ENCODE measurements at places on chromosomes 13 and 19.
A peak's percentile ranks its signal among the peaks of the same experiment; 100 is the strongest.

GRCh38 chr19:33445442-33446329, 72.2 kb downstream of the CEBPG start:
- no peak for DNase-seq

- DNase-seq, result no peak
These were observed 628 bp downstream of the CAPN12 start for GRCh38 chr19:38743394-38744297.

- no peak for DNase-seq
These were observed 106.0 kb downstream of the USP12 start for GRCh38 chr13:27065582-27065981.

DNA sequence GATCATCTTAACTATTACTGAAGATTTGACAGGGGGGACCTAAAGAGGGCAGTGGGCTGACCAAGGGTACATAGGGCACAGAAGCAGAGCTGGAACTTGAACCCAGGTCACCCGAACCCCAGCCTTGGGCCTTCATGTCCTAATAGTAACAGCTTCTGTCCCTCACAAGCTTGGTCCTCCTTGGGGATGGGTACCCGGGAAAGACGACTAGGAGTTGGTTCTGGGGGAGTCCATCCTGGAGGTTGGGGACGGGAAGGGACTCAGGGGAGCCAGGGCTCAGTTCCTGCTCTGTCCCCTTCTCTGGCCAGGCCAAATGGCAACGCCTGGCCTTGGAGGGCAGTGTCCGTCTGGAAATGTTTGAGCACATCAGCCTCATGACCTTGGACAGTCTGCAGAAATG, 39.6 kb upstream of the CYP4F8 start:
- DNase-seq, result no peak

DNA sequence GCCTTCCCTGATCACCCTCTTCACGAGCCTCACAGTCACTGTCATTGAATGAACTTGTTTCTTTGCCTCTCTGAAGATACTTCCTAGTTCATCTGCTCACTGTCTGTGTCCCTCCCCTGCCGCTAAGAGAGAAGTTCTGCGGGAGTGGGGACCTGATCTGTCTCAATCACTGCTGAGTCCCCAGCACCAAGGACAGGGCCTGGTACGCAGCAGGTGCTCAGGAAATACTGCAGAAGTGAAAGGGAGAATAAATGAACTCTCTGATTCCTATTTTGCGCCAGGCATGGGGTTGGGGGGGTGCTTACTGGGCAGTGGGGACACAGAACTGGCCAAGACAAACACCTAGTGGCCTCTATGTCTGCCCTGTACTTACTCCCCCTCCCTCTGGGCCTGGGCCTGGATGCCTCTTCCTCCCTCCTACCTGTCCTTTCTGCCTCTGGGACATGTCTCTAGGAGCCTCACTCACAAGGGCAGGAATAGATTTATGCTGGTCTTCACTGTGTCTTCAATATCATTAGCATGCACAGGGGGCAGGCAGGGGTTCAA, 17.5 kb downstream of the FCGBP start:
- DNase-seq, result no peak

DNA sequence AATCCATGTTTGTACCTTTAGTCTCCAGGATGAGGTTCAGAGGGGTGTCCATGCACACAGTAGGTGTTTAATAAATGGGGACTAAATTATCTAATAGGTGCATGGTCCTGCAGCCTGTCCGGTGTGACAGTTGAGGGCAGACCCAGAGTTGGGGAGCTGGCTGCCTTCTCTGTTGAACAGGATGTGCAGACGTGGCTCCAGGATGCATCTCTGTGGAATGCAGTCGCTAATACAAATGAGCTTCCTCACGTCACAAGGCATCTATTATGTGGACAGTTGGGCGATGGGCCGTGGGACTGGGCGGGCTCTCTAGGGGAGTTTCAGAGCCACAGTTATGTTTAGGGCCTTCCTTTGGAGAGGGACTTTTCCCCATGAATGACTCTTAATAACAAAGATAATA, 71.0 kb downstream of the SIPA1L3 start:
- no peak for DNase-seq

- no peak for DNase-seq
These were observed 112.8 kb downstream of the TDRD3 start for GRCh38 chr13:60509601-60510386.

DNA sequence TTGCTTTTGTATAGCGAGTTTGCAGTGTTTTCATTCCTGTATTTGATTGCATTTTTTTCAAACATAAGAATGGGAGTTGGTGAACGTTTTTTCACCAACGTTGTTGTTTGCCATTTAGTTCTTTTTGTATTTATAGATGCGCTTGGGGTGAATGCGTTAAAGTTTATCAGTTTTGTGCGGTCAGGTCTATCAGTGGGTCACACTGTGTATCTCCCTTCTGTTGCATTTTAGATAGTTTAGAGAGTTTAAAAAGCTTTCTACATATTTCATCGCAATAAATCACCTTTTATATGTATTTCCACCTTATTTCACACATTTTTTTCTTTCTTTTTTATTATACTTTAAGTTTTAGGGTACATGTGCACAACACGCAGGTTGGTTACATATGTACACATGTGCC, 16.4 kb downstream of the OR7A5 start:
- no peak for DNase-seq

DNA sequence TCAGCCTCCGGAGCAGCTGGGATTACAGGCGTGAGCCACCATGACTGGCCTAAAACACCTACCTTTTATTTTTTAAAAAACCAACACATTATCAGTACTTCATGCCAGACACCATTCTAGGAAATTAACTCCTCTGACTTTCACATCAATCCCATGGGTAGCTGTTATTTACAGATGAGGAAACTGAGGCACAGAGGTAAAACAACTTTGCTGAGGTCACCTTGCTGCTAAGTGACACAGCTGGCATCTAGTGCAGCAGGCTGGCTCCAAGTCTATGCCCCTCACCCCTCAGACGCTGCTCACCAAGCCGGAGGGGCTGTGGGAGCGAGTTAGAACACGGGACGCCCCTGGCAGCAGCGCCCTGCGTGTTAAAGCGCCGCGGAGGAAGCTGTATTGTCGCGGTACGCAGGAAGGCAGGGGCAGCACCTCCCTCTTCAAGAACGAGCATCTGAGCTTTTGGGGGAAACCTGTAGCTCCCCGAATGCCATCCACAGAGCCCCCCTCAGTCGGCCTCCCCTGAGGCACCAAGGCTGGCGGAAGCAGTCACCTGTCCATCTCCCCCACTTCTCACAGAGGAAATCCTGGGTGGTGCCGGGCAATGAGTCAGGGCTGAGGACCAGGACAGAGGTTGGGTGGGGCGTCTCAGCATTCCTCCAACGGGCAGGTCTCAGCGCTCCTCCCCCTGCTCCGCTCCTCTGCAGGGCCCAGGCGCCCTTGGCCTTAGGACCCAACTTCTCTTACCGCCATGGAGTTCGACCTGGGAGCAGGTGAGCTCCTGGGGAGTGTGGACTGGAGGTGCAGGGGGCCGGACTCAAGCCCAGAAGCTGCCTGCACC, at the start of gene C19orf33:
C19orf33 (plus strand) TSS at position 735 of the 835 bp plus-strand sequence; CDS start at position 746, 11 bp downstream.
- DNase-seq, result no peak

DNA sequence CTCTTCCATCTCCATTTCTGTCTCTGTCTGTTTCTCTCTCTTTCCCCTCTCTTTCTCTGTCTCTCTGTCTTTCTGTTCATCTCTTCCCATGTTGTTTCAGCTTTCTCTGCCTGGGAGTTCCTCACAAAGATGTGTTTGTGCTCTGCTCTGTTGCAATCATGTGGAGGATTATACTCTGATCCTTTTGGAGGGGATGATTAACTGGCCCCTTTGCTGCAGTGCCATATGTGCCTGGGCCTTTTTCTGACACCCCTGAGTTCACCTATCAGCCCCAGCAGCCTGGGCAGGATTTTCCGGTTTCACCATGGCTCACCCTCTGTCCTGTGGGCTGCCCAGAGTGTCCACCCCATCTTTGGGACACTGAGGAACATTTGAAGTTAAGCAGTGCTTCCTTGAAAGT, 9.0 kb upstream of the TEX26 start:
- DNase-seq, result no peak

DNA sequence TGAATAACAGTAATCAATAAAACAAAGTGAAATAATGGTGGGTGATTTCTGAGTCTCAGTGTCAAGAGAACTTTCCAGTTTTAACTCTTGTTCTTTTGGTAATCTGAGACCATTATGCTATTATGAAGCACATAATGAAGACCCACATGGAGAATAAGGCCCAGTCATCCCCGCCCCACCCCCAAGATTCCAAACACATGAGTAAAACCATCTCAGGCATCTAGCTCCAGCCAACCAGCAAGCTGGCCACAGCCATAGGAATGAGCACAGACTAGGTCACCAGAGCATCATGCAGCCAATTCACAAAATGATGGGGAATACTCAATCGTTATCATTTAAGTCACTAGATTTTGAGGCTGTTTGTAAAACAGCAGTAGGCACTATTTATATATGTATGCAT, 1769.0 kb upstream of the PCDH20 start:
- DNase-seq, result no peak

DNA sequence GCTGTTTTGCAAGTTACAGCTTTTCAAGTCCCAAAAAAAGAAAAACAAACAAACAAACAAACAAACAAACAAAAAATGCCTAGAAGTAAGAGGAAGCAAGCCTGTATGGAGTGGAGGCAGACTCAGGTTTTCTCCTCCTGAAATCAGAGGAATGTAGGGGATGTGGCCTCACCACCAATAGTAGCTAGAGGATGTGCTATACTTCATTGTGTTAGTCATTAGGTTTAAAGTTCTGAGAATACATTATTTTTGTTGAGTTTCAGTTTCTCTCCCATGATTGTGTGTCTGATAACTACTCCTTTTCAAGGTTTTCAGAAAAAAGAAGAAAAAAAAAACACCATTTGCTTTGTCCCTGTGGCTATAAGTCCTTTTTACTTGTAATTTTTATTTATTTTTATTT, 524.5 kb downstream of the GPC6 start:
- DNase-seq, result no peak

DNA sequence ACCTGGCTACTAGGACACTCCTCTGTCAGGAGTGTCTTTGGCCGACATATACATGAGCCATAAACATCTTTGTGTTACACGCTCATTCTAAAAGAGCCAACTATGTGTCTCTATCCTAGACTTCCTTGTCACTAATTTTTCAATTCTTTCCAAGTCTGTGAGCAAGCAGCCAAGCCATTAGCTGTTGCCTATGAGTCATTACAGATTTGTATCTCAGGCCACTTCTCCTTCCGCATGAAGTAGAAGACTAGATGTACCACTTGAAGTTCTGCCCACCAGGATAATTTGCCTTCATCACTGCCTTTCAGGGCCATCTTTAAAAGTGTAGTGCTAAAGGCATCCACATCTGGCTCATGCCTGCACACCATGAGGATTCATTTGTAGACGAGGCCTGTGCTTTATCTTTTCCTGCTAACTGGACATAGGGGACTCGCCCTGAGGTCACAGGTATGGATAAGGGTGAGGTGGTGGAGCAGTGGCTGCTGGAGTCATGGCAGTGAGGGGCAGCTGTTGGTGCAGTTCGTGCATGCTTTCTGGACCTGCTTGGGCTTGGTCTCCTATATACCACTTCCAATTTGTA, 126.1 kb upstream of the KL start:
- no peak for DNase-seq

DNA sequence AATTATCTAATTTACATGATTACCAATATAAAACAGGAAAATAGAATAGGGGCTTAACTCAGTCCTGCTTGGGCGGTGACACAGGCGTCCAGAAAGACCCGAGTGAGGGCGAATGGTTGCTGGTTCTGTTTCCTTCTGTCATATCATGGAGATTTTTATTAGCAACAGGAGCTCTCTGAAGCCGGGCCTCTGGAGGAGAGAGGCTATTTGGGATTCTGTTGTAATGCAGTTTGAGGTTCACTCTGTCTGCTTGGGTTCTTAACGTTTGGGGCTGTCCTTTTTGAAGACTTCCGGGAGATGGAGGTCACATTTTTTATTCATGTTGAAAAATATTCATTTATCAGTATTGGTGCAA, 115.7 kb upstream of the ZNF536 start:
- DNase-seq, result no peak

DNA sequence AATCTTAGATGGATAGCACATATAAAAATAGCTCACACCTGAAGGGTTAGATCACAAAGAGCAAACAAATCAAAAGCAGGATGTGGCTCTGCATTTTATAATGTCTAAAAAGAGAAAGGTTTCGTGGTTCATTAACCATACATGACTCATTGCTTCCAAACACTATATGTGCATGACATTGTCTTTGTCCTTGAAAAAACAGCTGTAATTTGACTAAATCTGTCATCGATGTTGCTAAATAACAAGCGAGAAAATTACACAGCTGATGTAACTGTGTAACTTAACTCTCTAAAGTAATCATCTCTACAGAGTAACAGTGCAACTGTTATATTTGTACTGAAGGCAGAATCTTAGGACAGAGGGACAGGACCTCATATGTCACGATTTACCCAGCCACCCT, 383.1 kb upstream of the GPC6 start:
- no peak for DNase-seq

GRCh38 chr19:11505504-11506100, at the start of gene ZNF653:
TSS of gene ZNF653 (minus strand) at chr19:11505839. CDS start at chr19:11505786, 53 bp downstream.
- peak; percentile 95 for DNase-seq

DNA sequence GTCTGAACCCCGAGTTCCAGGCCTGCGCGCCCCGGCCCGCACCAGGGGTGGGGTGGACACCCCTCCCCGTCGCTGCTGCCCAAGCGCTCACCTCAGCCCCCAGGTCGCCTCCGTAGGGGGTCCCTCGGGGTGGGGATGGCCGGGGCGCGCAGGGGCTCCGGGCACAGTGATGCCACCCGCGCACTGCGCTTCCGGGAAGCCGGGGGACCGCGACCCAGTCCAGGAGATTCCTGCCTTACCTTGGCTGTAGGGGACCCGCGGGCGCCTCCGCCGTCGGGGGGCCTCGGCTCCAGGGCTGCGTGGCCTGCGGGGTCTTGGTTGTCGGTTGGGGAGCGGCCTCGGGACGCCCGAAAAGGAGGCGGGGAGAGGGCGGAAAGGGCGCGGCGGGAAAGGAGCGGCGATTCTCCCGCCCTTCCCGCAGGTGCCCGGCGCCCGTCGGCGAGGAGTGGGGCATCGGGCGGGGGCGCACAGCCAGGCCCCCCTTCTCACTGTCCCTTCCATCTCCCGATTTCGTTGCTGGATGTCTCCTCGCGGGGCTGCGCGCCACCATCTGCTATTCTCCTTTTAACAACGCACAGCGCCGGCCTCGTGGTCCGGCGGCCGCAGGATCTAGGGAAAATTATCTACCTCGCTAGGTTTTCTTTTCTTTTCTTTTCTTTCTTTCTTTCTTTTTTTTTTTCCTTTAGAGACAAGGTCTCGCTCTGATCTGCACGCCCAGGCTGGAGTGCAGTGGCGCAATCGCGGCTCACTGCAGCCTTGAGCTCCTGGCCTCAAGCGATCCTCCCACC, at the start of gene KEAP1:
KEAP1 (minus strand) TSS at position 355 of the 788 bp plus-strand sequence. CDS start 3,323 bp downstream, outside the sequence.
- no peak for DNase-seq

DNA sequence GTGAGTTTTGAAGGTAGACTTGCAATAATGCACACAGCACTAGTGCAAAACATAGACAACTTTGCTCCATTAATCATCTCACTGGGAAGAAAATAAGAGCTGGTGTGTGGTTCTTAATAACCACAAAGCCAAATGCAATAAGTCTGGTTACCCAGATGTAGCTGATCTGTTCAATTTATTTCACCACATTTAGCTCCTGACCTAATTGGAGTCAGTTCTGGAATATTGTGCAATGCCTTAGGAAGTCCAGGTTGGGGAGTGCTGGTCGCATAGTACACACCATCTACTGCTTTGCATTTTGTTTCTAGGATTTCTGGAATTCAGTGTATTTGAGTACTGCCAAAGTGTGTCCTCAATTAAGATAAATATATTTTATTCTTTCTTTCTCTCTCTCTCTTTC, 483.3 kb upstream of the SPRY2 start:
- DNase-seq, result no peak

- no peak for DNase-seq
These were observed 18.3 kb downstream of the GPC6 start for GRCh38 chr13:93244918-93245280.

GRCh38 chr19:49098795-49099194, 13.5 kb downstream of the SNRNP70 start:
- no peak for DNase-seq

- no peak for DNase-seq
These were observed 7.1 kb downstream of the TLE5 start for GRCh38 chr19:3054972-3055740.

Data from stimulated activated CD8-positive, alpha-beta memory T cell treated with anti-CD3 and anti-CD28 coated beads, Interleukin-15, amount 100 ng/mL, for 24 hours (primary cell).